Right renal pelvis (tissue), 4 donors: ENCODE measurements at places on chromosomes 4 and X. TPM values are rescaled to one million over a fixed set of nuclear protein-coding genes. Genes with fewer than 3 reads are reported as not detected.

Gene EDNRA
- 72.9 TPM for polyA plus RNA-seq

Gene GRIA3
- 1.4 TPM for polyA plus RNA-seq

Gene ARX
- not detected for polyA plus RNA-seq

DNA sequence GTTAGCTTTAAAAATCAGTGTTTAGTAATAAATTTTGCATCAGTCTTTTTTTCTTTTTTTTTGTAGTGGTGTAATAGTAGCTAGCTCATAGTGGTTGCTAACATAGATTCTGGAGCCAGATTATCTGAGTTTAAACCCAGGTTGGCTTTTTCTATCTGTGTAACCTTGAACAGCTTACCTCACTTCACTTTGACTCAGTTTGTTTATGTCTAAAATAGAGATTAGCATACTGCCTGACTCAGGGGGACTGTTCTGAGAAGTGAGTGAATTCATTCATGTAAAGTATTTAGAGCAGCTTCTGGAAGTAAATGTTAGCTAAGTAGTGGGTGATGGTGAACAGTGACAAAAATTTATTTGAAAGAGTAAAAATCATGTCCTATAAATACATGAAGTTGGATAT is 32.9 kb downstream of the CPEB2 start:
- no peak for DNase-seq

Gene APLN
- polyA plus RNA-seq = 7.5 TPM

Gene PAGE1
- polyA plus RNA-seq = not detected

DNA sequence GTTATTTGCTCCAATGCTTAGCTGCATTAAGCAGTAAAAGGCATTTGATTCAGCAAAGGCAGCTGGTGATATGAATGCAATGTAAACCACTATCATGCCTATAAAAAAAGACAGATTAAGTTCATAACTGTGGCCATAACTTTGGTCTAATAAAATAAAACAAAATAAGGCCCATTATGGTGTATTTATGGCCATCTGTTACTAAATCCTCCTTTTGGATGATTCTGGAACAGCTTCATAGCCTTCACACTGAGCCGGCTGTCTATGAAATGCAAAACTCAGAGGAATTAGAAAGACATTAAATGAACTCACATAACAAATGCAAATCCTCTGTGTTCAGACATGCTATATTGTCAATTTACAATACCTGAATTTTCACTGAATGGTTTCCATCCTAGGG is 223.7 kb upstream of the FAT4 start:
- DNase-seq = peak; percentile 7

- DNase-seq = no peak
These were observed 7.2 kb downstream of the IRAK1 start for GRCh38 chrX:154012336-154012991.
